ENCODE measurements at places on chromosomes 5 and 9.

DNA sequence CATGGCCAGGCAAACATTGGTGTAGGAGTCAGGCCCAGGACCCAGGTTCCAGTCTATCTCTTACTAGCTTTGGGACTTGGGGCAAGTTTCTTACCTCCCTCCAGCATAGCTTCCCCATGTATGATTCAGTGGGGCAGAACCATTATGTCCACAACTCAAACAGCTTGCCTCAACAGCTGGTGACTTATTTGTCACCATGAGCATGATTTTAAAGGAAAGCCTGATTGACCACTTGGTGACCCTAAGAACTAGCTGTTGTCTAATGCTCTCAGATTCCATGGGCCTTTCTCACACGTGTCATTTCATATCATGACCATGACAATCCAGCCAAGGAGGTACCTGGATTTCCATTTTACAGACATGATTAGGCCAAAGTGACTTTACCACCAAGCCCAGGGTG lies 126.4 kb downstream of the TTLL11 start:
- no peak for DNase-seq

GRCh38 chr9:126448136-126448535 lies 121.5 kb downstream of the MVB12B start:
- DNase-seq = no peak

GRCh38 chr5:66931651-66932050 lies 264.9 kb downstream of the CD180 start:
- DNase-seq = no peak

GRCh38 chr9:105114318-105114717 lies 130.1 kb upstream of the SLC44A1 start:
- no peak for DNase-seq

Data from HuH-7.5 (cell line).